ENCODE measurements at places on chromosomes 7 and 10.

DNA sequence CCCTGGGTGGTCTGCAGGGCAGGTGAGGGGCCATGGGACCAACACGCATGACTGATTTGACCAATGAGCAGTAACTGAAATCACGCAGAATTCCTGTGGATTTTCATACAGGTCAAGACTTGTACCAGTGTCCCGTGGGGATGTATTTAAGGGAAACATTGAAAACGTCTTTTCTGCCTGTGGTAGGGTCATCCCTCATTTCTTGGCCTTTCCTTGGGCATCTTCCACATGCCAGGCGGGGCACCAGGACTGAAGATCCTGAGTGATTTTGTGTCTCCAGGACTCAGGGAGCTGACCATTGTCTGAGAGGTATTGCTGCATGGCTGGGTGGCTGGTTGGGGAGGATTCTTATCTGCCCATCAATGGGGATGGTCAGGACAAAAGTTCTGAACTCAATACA, 289.0 kb downstream of the GLRX3 start:
- DNase-seq, result no peak

DNA sequence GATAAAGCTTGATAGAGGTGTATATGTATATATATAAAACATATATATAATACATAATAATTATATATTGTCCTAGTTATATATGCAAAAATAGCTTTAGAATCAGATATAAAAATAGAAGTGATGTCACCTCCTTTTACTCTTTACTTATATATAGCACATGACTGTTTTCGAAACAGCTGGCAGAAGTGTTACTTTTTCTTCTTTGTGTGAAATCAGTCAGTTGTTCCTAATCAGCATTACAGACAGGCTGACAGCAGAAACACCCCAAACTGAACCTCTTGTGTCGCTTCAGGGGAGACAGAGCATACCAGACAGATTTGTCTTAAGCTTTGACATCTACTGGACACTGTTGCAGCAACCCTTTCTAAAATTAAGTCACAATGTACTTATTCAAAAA, 684.9 kb upstream of the CELF2 start:
- DNase-seq, result no peak

DNA sequence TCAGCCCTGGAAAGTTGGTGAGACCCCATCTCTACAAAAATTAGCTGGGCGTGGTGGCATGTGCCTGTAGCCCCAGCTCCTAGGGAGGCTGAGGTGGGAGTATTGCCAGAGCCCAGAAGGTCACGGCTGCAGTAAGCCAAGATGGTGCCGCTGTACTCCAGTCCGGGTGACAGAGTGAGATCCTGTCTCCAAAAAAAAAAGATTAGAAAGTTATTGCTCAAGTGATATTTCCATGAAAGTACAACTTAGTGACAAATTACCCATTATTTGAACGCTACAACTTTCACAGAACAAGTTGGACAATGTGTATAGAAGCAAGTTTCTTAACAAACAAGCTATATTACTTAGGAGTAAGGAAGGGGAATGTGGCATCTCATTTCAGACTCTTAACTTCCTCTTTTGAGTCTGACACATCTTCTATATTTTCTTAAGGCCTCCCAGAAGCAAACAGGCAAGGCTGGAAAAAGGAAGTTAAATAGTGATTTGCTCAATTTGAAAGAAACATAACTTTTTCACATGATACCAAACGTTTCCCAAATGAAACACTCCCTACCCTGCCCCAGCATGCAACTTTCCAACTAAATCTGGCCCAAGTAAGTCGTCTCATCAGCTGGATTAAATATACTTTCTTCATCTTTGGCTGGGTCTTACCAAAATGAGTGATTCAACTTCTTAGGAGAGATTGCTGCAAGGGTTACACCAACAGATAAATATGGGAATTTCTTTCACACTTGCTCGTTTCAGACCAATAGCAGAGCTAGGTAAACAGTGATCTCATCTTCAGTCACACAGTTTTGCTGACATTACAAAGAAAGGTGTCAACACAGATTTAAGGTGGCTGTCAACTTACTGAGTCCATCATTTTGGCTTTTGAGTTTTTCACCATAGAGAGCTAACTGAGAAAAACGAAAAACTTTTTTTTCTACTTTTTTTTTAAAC, 66.3 kb upstream of the KLF6 start:
- peak; percentile 56 for DNase-seq

DNA sequence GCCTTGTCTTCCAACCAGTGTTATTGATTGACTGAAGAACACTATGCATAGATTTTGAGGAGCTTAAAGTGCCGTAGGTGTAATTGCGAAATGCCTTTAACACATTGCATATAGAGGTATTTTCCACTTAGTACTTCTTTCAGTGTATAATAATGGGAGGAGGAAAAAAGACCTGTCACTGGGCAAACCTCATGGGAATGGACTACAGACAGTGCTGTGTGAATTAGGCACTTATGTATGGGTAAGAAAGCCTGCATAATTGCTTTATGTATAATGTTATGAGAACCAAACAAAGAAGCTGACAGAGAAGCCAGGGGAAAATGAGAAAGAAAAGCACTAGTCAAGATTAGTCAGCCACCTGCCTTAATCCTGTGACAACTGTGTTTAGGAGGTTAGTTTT, 12.4 kb upstream of the SCRN1 start:
- no peak for DNase-seq

DNA sequence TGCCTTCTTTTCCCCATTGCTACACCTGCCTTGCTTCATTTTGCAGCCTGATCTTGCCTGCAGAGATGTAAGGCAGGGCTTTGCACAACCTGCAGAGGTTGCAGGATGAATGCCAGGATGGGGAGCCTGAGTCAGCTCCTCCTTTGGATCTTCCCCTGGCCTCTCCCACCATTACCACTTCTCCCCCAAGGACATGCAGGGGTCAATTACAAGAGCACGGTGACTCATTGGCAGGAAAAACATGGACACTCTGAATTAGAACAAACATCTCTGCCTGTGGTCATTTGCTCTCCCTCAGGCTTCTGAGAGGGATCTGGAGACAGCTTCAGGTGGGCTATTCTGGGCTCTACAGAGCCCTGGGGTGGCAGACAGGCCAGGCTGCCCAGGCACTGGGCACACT, 89.2 kb downstream of the HERPUD2 start:
- peak; percentile 63 for DNase-seq

DNA sequence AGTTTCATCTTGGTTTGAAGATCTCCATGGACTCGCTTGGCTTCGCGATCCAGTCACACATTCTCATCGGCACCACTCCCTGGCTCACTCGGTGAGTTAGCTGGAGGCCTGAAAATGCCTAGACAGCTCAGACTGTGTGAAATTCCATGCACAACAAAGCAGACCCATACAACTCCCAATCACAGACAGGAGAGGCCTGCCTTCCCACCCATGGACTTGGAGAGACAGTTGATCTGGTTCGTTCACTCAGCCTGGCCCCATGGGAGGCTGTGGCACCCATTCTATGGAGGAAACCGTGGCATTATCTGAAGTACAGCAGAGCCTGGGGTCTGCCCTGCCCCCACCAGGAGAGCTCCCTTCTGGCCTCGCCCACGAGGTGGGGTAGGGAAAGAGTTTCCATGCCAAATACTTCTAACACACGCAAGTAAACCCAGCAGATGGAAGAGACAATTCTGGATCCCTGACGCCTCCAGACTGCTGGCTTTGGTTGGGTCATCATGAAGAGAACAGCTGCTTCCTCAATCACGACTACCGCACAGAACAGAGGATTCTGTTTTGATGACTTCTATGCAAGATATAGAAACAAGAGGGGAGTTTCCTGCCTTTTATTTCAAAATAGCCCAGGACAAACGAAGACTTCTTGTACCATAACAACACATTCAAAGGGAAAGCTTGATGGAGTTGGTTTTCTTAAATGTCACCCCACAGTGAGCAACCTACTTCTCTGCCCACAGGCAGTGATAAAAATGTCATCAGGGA, 15.9 kb downstream of the FAM53B start:
- DNase-seq, result peak; percentile 62

DNA sequence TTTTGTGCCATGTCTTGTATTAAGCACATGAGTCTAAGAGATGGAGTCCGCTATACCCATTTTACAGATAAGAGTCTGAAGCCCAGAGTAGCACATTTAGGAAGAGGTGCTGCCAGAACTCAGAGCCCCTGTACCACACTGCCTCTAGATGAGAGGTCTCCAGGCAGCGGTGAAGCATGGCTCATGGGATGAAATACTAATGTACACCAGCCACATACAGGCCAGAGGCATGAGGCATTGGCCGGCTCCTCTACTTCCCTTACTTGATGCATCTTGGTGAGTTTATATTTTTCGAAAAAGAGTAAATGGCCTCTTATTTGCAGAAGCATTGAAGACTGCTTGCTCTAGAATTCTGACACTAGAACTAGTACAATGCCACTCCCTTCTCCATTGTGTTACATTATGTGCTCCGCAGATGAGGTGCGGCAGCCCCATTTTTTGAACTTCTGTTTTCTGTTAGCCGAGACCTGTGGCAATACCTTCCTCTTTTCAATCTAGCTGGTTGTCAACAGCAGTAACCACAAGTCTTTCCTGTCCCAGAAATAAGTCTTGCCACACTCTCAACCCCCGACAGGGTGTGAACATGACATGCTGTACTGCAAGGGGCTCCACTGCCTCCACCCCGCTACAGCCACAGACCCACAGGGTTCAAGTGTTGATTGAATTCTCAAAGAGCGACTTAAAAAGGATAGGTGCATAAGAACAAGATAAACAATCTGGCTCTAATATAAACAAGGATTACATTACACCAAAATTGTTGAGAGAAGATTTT, 145.3 kb downstream of the CELF2 start:
- no peak for DNase-seq

- DNase-seq, result peak; percentile 31
These were observed 101.4 kb upstream of the FAM133B start for GRCh38 chr7:92691578-92691977.

DNA sequence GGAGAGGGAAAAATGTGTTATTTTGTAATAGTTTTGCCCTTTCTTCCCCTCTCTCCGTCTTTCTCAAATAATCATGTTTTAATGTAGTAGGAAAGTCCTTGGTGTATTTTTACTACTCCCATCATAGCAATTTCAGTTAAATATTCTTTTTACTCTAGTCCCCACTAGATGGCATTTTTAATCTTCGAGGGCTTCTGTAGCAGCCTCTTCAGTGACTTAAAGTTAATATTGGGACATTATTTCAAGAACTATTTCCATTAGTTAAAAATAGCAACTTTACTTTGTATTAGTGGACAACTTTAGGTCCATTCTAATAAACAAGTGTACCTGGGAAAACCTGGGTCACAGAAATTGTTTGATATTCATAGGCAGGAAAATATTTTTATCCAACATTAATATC, 23.0 kb downstream of the EDRF1 start:
- DNase-seq, result no peak

DNA sequence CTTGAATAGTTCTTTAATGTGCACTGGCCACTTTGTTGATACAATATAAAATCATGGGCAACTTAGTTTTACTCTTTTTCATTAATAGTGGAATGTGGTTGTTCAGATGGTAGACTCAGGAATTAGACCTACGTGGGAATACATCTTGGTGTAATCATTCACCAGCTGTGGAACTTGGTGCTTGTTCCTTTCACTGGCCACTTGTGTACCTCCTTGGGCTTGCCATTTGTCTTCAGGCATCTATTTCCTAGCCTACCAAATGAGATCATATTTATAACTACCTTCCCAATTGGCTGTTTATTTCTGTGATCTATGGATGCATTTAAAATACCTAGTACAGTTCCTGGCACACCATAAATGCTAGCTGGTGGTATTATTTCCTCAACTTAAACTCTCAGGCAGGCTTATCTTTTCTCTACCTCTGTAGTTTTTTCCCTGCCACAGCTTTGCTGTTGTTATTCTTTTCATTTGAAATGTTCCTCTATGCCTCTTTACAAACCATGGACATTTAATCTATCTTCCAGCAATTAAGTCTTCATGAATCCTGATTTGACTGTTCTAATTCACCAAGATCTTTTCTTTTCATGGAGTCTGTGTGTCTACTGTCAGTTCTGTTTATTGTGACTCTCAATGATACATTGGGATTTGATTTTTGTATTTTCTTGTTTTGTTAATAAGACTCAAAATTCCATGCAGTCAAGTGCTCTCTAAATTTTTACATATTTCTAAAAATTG, 113.0 kb downstream of the ADAM22 start:
- DNase-seq, result no peak

GRCh38 chr7:19663816-19664462, 44.9 kb downstream of the POLR1F start:
- DNase-seq, result no peak

DNA sequence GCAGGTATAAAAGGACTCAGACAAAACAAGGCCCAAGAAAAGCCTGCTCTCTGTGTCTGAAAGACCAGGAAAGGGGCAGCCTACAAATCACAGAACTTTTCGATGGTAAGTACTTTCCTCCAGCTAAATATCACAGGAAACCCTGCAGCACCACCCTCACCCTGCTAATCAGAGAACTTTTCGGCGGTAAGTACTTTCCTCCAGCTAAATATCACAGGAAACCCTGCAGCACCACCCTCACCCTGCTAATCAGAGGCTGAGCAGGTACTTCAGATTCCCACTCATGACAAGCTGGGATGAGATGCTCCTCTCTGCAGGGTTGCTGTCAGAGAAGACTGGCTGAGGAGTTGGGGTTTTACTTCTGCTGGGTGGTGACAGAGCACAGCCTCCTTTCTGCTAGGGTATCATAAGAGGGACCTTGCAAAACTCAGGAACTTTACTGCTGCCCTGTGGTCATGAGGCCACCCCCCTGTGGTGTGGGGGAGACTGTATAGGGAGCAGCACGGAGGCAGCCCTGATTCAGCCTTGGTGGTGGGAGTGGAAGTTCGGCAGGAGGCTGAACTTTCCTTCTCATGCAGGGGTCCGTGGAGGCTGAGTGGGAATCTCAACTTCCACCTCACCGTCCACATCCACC, 7.2 kb downstream of the WDR37 start:
- no peak for DNase-seq

GRCh38 chr10:80174641-80175395, 30.5 kb downstream of the ANXA11 start:
- DNase-seq, result no peak

DNA sequence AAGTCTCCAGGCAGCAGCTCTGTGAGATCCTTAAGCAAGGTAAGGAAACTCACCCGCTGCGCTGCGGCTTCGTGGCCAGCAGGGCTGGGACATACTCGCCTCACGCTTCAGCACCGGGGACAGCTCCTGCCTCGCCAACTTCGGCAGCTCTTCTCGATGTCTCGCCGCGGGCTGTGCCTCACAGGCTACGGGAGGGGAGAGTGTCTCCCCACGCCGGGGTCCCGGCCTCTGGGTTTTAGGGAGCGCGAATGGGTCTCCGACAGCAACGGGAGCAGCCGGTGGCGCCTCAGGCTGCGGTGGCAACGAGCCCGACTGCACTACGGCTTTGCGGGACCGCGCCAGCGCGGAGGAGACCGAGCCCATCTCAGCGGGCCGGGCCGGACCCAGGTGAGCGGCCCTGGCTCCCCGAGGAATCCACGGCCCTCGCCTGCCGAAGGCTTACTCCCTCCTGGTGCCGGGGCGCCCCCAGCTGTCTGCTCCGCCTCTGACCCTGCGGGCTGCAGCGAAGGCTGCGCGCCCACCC, 62.4 kb downstream of the LSM5 start:
- DNase-seq, result peak; percentile 90
